Activated naive CD4-positive, alpha-beta T cell (primary cell): ENCODE measurements at places on chromosomes 2 and 18.

DNA sequence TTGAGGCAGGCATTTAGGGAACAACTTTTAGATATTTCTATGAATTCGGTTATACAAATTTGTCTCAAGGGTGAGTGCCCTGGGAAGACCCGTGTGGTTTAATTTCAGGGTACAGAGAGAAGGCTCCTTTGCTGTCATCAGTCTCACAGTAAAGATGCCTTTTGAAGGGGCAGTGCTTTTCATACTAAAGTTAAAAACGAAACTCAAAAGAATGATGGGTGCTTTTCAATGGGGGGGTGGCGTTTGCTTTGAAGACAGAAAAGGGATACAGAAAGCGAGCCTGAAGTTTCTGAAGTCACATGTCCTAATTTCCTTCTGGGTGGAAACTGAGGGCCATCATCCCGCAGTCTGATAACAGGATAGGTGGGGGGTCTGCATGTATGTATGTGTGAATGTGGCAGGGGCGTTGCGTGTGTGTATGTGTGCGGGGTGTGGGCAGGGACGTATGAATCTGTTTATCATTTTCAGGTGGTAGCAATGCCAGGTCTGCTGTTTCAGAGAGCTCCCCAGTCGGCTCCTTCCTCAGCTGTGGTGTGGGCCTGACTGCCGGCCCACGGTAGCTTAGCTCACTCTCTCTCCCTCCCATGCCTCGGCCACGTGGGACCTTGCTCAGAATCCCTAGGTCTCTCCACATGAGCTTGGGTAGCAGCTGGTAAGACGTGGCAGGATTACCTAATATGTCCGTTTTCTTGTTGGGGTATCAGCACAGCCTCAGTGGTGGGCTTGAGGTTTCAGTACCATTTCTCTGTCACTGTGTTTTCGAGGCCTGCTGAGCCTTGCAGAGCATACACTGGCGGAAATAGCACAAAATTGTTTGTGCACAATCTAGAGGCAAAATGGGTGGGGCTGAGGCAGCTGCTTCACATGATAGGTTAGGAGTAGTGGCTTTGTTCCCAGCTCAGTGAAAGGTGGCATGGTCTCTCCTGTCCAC lies 32.7 kb downstream of the ARHGAP25 start:
- no peak for DNase-seq

- DNase-seq: no peak
Observed at GRCh38 chr18:74389171-74389927, 67.8 kb downstream of the DIPK1C start.

DNA sequence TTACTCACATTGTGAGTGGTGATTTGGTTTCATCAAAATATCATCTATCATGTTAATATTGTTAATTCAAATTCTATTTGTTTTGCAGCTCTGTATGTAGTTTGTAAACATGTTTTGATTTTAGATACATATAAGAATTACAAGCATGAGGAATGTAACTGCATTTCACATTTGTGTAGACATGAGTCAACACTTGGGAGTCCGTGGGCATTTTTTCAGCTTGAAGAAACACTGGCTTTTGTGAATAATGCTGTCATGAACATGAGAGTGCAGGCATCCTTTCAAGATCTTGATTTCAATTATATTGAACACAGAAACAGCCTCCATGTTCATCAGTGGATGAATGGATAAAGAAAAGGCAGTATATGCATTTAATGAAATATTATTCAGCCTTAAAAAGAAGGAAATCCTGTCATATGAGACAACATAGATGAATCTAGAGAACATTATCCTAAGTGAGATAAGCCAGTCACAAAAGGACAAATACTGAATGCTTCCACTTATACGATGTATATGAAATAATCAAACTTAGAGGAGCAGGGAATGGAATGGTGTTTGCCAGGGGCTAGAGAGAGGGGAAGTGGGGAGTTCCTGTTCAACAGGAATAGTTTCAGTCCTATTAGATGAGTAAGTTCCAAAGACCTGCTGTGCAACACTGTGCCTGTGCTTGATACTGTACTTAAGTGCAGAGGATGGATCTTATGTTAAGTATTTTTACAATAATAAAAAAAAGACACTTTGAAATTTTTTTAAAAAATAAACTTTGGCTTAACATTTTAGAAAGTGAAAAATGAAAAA lies 194.9 kb downstream of the LRATD1 start:
- no peak for DNase-seq

- DNase-seq: no peak
Observed at GRCh38 chr2:240368781-240369331, 66.6 kb upstream of the GPC1 start.

- DNase-seq: no peak
Observed at GRCh38 chr18:70294471-70295191, 5.8 kb downstream of the SOCS6 start.

GRCh38 chr2:38076152-38076709 lies 280 bp upstream of the CYP1B1 start:
- DNase-seq: no peak
